ENCODE measurements at places on chromosomes 4 and X.

DNA sequence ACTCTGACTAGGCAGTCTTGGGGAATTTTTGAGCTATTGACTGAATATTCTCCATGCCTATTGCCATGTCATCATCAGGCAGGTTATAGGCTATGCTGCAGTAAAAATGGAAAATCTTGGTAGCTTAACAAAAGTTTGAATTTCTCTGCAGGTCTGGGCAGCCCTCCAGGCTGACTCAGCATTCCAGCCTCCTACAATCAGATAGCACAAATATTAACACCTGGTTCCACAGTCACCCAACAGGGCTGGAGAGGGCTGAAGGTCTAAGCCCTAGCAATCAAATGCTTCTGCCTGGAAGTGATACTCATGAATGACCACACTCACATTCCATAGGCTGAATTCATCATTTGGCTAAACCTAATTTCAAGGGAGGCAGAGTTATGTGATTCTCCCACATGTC, 9.6 kb upstream of the PPP3CA start:
- no peak for DNase-seq

DNA sequence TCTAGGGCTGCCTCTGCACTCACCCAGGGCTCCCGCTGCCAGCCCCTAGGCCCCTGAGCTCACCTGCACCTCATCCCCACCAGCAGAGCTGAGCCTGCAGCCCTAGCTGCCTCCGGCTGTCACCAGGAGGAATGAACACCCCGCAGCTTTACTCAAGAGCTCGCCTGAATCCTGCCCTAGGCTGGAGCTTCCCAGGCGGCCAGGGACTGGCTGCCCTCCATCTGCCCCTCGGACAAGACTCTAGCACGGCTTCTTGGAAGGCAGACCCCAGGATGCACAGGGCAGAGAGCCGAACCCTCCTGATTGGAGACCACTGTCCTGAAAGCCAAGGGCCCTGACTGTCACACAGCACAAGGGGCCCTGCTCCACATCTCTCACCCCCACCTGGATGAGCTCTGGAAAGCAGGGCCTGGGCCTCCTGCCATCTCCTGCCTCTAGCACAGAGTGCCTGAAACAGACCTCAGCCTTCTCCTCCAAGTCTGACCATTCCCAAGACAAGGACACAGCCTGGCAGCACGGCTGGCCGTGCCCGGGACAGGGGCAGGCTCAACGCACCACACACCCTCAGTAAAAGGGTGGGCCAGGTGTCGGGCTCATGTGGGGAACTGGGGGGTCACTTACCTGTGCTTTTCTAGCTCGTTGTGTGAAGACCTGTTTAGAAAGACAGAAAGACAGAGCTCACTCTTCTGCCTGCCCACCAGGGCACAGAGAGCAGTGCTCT, 4.4 kb downstream of the MXD4 start:
- DNase-seq = no peak

DNA sequence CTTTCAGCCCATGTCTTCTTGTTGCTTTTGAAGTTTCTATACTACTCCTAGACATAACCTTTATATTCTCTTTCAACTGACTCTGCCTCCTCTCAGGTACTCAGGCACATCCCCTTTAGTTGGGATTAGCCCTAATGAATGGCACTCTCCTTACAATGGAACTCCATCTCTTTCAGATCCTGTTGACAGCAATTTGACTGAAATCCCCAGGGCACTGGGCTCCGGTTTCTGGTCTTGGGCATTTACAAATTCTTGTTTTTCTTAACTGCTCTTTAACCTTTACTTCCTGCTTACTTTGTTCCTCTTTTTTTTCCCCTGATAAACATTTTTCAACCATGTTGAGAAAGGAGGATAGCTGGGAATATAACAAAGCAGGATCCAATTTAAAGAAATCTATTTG, 68.9 kb downstream of the ENOX2 start:
- no peak for DNase-seq

GRCh38 chr4:138595731-138596460, 353.7 kb upstream of the SLC7A11 start:
- no peak for DNase-seq

GRCh38 chrX:136353526-136354093, 52.8 kb downstream of the ADGRG4 start:
- no peak for DNase-seq

DNA sequence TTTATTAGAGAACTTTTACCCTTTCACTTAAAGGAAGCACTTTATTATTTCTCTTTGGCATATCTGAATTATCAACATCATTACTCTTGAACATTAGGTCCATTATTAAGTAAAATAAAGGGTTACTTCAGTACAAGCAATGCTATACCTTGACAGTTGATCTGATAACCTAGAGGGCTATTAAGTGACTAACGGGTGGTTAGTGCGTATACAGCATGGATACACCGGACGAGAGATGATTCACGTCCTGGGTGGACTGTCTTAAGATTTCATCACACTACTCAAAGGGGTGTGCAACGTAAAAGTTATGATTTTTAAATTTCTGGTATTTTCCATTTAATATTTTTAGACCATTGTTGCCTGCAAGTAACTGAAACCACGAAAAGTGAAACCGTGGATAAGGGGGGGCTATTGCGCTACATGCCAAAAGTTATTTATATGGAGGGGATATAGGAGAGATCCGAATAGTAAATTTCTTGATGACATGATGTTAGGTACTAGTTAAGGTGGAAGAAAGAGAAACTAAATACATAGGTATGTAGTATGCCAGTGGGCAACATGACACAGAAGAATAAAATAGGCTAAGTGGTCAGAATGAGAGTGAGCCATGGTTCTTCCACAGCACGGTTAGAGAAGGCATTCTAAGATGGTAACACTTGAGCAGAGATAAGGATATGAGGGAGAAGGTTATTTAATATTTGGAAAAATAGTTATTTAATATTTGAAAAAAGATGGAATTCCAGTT, 230.8 kb upstream of the ANKRD50 start:
- DNase-seq = no peak

- DNase-seq = no peak
Observed at GRCh38 chr4:25128671-25129070, 31.6 kb downstream of the SEPSECS start.

DNA sequence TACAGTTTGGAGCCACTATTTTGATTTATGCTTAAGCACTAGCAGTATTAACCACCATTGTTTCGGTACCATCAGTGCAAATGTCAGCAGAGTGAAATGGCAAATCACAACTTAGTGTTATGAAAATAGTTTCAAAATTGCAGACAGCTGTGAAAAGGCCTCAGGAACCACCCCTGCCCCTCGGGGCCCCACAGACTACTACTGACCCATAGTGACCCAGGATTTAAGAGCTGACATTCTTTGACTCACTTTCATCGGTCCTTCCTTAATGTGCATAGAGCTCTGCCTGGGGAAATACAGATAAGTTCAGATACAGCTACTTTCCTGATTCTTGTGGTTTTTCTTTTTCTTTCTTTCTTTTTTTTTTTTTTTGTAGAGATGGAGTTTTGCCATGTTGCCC, 3.3 kb upstream of the BBS7 start:
- DNase-seq = no peak

DNA sequence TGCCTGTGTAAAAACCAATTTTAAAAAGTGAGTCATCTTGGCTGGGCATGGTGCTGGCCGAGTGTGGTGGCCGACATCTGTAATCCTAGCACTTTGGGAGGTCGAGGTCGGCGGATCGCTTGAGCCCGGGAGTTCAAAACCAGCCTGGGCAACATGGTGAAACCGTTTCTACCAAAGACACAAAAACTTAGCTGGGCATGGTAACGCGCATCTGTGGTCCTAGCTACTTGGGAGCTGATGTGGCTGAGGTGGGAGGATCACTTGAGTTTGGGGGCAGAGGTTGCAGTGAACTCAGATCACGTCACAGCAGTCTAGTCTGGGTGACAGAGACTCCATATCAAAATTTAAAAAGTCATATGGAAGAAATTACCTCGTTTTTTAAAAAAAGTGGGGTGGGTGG, 7.6 kb downstream of the RLIM start:
- DNase-seq = no peak

GRCh38 chr4:162634390-162634789, 470.6 kb upstream of the FSTL5 start:
- no peak for DNase-seq

DNA sequence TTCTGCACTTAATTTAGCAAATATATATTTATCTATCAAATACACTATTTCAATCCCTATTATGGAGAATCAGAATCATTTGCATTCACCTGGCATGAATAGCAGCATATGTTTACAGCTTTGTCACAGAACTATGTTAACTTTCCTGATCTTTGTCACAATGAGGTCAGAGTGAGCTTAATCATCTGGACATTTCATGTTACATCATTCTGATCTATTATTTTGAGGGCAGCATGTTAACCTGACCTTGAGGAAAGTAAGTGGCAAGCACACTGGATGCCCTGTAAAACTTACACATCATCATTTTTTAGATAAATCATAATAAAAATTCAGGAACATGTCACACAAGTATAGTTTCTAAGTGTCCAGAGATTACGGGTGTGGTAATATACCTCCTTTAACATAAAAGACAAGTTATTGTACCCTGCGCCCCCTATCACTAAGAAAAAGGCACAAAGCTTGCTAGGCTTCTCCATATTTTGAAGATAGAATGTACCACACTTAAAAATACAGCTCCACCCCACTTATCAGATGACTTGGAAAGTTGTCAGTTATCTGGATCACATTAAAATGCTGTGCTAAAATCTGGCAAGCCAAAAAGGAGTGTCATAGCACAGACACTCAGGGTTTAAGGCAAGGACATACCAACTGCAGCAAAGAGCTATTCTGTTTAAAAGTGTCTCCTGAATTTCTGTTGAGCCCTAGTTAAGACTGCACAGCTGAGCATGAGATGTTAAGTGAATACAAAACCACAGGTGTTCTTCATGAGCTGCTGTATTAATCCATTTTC, 182.7 kb upstream of the FAT4 start:
- no peak for DNase-seq

GRCh38 chrX:80648023-80648422, 161.7 kb downstream of the BRWD3 start:
- no peak for DNase-seq

- DNase-seq = no peak
Observed at GRCh38 chr4:166092797-166093290, 219.8 kb downstream of the TLL1 start.

DNA sequence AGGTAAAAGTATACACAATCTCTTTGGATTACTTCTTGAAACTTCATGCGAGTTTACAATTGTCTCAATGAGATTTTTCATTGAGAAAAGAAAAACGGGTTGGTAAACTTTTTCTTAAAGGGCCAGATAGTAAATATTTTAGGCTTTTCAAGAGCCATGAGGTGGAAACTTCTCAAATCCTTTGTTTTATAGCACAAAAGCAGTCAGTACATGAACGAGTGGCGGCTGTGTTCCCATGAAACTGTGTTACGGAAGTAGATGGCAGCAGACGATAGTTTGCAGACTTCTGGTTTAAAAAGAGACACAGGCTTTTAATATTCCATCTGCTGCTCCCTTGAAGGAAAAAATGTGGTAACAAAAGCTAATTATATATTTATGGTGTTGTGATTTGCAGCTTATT, 332.0 kb downstream of the TENM3 start:
- no peak for DNase-seq

GRCh38 chr4:152687974-152688599, 8.3 kb upstream of the TMEM154 start:
- DNase-seq = no peak

DNA sequence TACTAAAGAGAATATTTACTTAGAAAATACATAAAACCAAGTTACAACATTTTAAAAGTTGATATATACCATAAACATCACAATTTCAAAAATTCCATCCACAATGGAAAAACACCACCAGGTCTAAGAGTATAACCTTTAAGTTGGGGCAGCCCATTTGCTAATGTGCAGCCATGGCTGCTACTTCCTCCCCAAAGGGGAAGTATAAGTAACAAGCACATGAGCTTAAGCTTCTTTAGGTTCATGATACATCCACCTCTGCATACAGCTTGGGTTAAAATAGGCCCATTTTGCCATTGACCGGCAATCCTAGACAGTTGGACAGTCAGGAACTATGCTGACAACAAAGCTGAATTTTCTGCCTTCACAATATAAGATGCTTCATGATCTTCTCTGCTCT, 16.6 kb upstream of the GASK1B start:
- no peak for DNase-seq

DNA sequence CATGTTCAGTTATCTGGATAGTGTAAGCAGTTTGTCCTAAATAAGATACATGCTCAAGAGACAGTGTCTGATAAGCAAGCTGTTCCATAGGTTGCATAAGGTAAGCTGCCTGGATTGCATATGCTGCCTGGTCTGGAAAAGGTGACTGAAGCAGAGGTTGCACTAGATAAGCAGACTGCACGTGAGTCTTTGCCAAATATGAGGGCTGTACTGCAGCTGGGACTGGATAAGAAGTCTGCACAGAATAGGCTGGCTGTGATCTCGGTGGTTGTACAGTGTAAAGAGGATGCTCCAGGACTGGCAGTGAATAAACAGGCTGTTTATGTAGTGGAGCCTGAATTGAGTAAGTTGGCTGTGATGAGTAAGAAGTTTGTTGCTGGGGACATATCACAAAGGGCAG, 68.9 kb downstream of the WNK3 start:
- DNase-seq = no peak

- no peak for DNase-seq
Observed at GRCh38 chrX:17710871-17711301, 26.4 kb upstream of the SCML1 start.

- DNase-seq = no peak
Observed at GRCh38 chr4:108044951-108045686, 55.4 kb downstream of the HADH start.

- no peak for DNase-seq
Observed at GRCh38 chr4:7823416-7823824, 116.2 kb downstream of the AFAP1 start.

GRCh38 chrX:148538582-148538981, 38.2 kb downstream of the AFF2 start:
- DNase-seq = no peak

GRCh38 chrX:47683829-47684205, 24.8 kb upstream of the UXT start:
- DNase-seq = no peak

- DNase-seq = no peak
Observed at GRCh38 chrX:45748369-45748774, 547.7 kb upstream of the DIPK2B start.

Data from CD4-positive, alpha-beta T cell treated with Interleukin-10 for 1 hour (primary cell).